Glomerular endothelial cell (primary cell): ENCODE measurements at places on chromosomes 1 and 21. TPM values are rescaled to one million over a fixed set of nuclear protein-coding genes. Genes with fewer than 3 reads are reported as not detected.

PLCH2 gene
- total RNA-seq: 0.47 TPM in 1 of 2 replicates, not detected in the other

IGSF5 gene
- total RNA-seq: not detected in 2 replicates

GRCh38 chr1:56868761-56869160 is 14.2 kb downstream of the C8A start:
- no peak for DNase-seq

GRCh38 chr1:37478451-37478881 is 4.1 kb downstream of the ZC3H12A start:
- DNase-seq: no peak

GRCh38 chr21:39602076-39602689 is 10.6 kb upstream of the B3GALT5 start:
- DNase-seq: no peak

- no peak for DNase-seq
Measured at GRCh38 chr21:27086186-27086585, 119.3 kb upstream of the ADAMTS5 start.
